ENCODE measurements at places on chromosomes 12 and 14.

GRCh38 chr12:6056406-6057240 lies 67.8 kb downstream of the VWF start:
- DNase-seq: peak; percentile 71

GRCh38 chr12:3520168-3520567 lies 29.2 kb downstream of the PRMT8 start:
- DNase-seq: peak; percentile 63

- peak; percentile 51 for DNase-seq
Observed at GRCh38 chr12:6684609-6685008, 4.6 kb downstream of the ZNF384 start.

GRCh38 chr12:6235906-6236640 lies 35.9 kb downstream of the CD9 start:
- DNase-seq: no peak

DNA sequence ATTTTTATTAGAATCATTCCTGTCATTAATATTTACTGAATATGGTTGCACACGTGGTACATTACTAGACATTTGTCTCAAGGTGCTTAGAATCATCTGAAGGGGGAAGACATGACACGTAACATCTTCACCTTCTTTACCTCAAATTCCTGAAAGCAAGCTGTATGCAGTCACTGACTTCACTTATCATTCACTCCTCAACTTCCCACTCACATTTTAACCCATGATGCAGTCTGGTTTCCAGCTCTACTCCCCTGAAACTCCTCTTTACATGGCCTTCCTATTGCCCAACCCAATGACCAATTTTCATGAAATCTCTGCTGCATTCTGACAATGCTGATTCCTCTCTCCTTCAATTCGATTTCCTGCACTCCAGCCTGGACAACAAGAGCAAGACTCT lies 5.8 kb upstream of the PSMC6 start:
- DNase-seq: no peak
